Activated naive CD4-positive, alpha-beta T cell treated with anti-CD3 and anti-CD28 coated beads, Interleukin-2, amount 50 U/mL, for 72 hours (primary cell): ENCODE measurements at places on chromosomes 2 and 18.

- DNase-seq = no peak
These were observed 124.7 kb upstream of the LRRTM1 start for GRCh38 chr2:80429251-80429650.

DNA sequence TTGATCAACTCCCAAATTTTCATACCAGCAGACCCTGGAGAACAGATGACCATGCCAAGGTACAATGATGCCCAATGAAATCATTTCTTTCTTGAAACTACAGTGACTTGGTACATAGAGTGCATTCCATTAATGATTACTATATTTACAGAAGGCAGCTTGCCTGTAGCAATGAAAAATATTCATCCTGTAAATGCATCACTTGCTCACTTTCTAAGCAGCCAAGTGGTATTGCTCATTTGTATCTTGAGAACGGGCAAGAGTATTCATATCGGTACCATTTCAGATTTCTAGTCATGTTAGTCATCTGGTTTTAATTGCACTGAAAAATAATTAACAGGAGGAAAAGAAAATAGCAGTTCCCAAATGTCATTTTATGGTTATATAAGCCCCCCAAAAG is 59.6 kb downstream of the VIL1 start:
- no peak for DNase-seq

GRCh38 chr2:225002039-225002655 is 40.1 kb downstream of the DOCK10 start:
- no peak for DNase-seq

DNA sequence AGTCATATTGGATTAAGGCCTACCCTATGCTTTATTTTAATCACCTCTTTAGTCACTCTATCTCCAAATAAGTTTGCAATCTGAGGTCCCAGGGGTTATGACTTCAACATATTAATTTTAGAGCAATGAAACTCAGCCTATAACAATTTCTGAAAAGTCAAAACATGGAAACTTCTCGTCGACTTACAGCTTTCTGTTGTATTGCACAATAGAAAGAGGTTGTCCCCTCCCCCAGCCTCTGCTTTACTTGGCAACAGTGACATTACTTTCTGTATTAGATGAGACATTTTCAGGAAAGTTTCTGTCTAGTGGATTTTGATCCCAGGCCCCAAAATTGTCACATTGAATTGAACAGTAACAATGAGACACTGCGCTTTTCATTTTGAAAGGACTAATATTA is 326.4 kb downstream of the THSD7B start:
- no peak for DNase-seq
